Right lung (tissue), 10 donors: ENCODE measurements at places on chromosomes 7 and 10.

- no peak for DNase-seq
These were observed 1.1 kb downstream of the VWC2 start for GRCh38 chr7:49774459-49775064.

GRCh38 chr10:90849956-90850749 is 7.7 kb downstream of the HTR7 start:
- DNase-seq, result no peak

DNA sequence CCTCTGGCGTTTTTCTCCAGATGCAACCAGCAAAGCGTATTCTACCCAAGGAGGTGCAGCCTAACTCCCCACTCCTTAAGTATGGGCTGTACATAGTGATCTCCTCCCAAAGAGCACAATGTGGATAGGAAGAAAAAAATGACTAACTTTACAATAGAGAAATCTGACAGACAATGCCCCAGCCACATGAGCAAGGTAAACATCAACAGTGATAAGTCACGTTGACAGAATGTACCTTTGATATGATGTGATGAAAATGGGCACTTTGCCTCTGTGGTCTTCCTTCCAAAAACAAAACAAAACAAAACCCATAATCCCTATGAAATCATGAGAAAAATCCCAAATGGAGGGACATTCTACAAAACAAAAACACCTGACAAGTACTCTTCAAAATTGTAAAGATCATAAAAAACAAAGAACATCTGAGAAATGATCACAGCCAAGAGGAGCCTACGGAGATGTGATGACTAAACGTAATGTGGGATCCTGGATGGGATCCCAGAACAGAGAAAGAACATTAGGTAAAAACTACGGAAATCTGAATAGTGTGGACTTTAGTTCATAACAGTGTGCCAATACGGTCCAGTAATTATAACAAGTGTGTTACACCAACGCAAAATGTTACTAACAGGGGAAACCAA is 50.6 kb downstream of the ABLIM1 start:
- no peak for DNase-seq

GRCh38 chr10:126459878-126460481 is 71.7 kb upstream of the ADAM12 start:
- no peak for DNase-seq

- no peak for DNase-seq
These were observed 11.6 kb downstream of the LBX1 start for GRCh38 chr10:101217450-101218281.

- DNase-seq, result no peak
These were observed 1007.8 kb downstream of the REEP3 start for GRCh38 chr10:64529003-64529350.

DNA sequence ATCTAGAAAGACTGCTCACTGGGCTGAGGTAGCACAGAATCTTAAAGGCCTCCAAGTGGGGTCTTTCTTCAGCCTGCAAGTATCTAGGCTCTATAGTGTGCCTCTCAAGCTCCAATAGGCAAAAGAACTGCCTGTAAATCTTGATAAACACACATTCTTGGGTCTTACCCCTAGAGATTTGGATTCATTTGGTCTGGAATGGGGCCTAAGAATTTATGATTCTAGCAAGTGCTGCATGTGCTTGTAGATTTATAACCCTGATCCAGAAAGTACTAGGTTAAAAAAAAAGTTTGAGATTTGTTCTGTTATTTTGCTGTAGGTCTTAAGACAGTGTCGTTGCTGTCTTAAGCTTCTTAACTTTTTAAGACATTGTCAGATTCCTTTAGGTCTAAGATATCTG is 74.1 kb downstream of the RALA start:
- no peak for DNase-seq

GRCh38 chr10:57017356-57018037 is 656.4 kb upstream of the ZWINT start:
- DNase-seq, result no peak

GRCh38 chr7:44273681-44274622 is 51.4 kb downstream of the CAMK2B start:
- no peak for DNase-seq

DNA sequence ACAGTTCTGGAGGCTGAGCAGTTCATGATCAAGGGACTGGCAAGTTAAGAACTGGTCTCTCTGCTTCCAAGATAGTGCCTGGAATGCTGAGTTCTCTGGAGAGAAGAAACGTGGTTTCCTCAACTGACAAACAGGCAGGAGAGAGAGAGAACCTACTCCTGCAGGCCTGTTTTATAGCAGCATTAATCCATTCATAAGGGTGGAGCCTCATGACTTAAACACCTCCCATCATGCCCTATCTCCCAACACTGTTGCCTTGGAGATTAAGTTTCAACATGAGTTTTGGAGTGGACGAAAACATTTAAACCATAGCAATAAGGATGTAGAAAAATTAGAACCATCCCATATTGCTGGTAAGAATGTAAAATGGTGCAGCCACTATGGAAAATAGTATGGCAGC is 32.3 kb upstream of the IMMP2L start:
- no peak for DNase-seq

DNA sequence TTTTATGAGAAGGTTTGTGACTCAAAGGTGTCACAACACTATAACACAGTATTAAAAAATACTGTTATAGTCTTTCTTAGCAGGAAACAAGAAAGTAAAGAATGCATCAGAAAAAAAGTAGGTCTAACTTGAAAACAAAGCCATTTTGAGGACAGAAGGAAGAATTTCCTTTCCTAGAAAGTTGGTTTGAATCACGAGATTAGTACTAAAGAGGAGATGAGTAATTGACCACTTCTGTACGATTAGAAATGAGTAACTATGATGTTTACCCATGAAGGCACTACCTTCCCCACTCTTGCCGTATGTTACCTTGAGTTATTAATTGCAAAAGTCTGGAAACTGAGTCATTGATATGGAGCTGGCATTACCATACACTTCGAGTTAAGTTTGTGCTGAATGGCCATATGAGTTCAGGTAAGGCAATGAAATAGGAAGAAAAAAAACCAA is 65.2 kb downstream of the FAM185A start:
- DNase-seq, result no peak

DNA sequence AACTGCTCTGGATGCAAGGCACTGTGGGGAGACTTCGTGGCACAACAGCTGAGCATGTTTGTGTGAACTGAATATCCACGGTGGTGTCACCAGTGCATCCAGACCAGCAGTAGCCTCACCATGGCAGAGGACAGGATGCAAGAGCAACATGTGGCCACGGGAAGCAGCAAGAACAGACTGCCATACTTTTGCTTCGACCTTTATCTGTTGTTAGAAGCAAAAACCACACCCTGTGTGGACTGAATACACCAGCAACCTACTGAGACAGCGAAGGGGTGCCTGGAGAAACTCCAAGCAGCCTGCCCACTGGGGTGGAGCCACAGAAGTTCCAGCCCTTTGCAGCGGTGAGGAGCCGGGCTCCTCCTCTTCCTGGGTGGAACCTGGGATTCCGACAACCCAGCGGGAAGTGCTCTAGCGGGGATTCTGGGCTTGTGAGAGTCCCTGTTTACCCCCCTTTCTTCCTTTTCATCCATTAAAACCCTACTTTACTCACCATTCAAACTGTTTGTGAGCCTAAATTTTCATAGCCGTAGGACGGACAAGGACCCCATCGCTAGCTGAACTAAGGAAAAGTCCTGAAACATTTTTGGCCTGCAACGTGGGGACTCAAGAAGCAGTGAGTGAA is 584.9 kb downstream of the GRM8 start:
- no peak for DNase-seq

DNA sequence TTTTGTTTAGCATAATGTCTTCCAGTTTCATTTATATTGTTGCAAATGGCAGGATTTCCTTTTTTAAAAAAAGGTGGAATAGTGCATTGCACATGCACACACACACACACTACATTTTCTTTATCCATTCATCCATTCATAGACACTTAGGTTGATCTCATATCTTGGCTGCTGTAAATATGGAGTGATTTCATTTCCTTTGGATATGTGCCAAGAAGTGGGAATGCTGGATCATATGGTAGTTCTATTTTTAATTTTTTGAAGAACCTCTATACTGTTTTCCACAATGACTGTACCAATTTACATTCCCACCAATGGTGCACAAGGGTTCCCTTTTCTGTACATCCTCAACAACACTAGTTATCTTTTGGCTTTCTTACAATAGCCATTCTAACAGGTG is 68.9 kb downstream of the EBLN1 start:
- DNase-seq, result no peak

DNA sequence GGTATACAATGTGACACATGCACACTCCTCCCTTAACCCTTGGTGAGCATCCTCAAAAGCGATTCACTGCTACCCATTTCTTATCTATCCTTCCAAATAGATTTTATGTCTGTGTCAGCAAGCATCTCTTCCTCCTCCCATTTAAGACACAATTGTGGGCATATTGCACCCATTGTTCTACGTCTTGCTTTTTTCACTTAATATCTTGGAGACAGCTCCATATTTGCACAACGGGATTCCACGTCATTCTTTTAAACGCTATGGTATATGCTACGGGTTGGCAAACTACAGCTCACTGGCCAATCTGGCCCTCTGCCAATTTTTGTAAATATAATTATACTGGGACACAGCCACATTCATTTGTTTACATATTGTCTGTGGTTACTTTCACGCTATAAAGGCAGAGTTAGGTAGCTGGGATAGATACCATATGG is 88.6 kb downstream of the RNF216 start:
- DNase-seq, result peak; percentile 72

DNA sequence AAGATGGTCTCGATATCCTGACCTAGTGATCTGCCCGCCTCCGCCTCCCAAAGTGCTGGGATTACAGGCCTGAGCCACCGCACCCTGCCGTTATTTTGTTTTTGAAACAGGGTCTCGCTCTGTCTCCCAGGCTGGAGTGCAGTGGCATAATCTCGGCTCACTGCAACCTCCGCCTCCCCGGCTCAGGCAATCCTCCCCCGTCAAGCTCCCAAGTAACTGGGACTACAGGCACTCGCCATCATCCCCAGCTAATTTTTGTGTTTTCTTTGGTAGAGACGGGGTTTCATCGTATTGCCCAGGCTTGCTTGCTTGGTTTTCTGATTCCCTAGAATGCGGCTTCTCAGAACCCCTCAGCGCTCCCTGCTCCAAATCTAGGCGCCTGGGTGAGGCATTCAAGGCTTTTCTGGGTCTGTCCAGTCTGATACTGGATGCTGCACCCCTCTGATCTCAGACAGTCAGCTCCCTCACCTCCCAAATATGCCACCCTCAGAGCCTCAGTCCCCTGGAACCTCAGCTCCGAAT is 1.3 kb downstream of the TFR2 start:
- no peak for DNase-seq

GRCh38 chr10:22218448-22218847 is 633 bp upstream of the EBLN1 start:
- DNase-seq, result no peak

- no peak for DNase-seq
These were observed 59.8 kb downstream of the C10orf120 start for GRCh38 chr10:122639801-122640200.

GRCh38 chr10:49594594-49594993 is 15.5 kb upstream of the SLC18A3 start:
- DNase-seq, result peak; percentile 42

GRCh38 chr10:121308020-121308419 is 290.2 kb downstream of the FGFR2 start:
- no peak for DNase-seq

- DNase-seq, result no peak
These were observed 185.1 kb downstream of the SEMA3D start for GRCh38 chr7:85001495-85002345.

- DNase-seq, result no peak
These were observed 33.1 kb downstream of the PSMC2 start for GRCh38 chr7:103380395-103381191.
